Stimulated activated CD8-positive, alpha-beta memory T cell treated with anti-CD3 and anti-CD28 coated beads, Interleukin-15, amount 100 ng/mL, for 24 hours (primary cell): ENCODE measurements at places on chromosomes 13 and 19.

- DNase-seq = peak; percentile 41
Observed at GRCh38 chr19:49506575-49507105, 5.8 kb upstream of the FCGRT start.

- no peak for DNase-seq
Observed at GRCh38 chr13:50518131-50518530, 325.4 kb downstream of the DLEU7 start.

GRCh38 chr19:37654629-37655300 lies 500 bp downstream of the ZFP30 start:
- peak; percentile 0 for DNase-seq

DNA sequence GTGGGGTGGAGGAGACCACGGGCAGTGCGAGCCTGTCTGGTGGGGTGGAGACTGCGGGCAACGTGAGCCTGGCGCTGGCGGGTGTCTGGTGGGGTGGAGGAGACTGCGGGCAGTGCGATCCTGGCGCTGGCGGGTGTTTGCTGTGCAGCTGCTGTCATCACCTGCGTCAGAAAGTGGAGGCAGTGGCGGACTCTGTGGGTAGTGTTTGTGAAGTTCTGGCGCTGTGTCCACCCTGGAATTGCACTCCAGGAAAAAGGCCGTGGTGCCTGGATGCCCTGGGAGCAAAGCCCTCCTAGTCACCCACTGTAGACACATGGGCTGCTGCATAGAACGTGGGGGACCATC lies 6.2 kb downstream of the TEX29 start:
- DNase-seq = no peak

DNA sequence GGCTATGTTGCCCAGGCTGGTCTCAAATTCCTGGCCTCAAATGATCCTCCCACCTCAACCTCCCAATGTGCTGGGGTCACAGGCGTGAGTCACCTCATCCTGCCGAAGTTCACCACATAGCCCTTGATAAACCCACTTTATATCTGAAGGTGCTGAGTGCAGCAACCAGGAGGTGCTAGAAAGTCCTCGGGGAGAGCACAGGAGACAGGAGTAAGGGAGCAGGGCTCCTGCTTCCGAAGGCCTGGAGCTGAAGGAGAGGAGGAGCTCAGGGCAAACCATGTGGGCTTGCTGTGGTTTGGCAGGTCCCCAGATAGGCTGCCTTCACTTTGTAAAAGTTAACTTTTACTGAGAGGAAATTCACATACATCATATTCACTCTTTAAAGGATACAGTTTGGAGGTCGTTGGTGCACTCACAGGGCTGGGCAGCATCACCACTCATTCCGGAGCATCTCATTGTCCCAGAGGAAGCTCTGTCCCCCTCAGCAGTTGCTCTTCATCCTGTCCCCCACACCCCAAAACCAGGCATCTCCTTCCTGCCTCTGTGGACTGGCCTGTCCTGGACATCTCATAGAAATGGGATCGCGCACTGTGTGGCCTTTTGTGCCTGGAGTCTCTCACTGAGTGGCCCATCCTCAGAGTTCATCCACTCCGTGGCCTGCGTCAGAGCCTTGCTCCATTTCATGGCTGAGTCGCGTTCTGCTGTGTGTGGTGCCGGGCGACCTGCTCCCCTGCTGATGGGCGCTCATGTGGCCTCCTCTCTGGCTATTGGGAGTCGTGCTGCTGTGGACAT lies 49.5 kb downstream of the KDM4B start:
- DNase-seq = no peak

GRCh38 chr13:54852831-54853230 lies 1824.2 kb downstream of the OLFM4 start:
- no peak for DNase-seq

GRCh38 chr13:108902405-108903155 lies 273.2 kb downstream of the MYO16 start:
- DNase-seq = no peak

DNA sequence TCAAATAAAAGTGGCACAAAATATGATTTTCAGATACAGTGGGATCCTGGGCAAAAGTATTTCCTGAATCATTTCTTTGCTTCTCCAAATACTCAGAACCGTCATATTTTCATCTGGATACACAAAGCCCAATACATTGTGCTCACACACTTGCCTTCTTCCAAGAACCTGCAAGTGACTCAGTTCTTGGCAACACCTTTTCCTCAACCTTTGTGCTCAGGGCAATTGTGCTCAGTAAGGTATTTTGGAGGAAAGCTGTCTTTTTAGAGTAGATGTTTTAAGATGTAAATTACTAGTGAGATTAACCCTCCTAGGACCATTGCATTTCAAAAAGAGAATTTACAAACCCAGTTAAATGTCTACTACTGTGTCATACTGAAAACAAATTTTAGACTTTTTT lies 233.5 kb downstream of the EFNB2 start:
- no peak for DNase-seq

GRCh38 chr19:34104557-34104956 lies 67.7 kb upstream of the LSM14A start:
- no peak for DNase-seq

GRCh38 chr13:59635589-59635988 lies 528.1 kb downstream of the DIAPH3 start:
- no peak for DNase-seq

DNA sequence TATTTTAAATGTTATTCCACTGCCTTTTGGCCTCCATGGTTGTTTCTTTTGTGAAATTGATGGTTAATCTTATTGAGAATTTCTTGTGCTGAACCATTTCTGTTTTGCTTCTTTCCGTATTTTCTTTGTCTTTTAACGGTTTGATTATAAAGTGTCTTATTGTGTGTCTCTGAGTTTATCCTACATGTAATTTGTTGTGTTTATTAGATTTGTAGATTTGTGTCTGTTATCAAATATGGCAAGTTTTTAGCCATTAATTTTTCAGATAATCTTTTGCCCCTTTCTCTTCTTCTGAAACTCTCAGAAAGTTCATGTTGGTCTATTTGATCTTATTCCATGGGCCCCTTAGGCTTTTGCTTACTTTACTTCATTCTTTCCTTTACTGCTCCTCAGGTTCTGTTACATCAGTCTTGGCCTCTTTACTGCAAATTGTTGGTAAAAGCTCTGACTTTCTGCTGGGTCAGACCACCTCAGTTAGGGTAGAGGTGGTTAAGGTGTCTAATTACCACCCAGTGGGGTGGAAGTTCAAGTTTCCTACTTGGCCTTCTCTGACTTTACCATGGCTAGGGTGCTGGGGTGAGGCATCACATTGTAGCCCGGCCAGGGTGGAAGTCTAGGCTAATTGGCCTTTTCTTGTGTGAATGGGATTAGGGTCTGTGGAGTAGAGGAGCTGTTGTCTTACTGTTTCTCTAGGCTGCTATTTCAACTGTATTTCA lies 58.3 kb downstream of the ZMYM2 start:
- DNase-seq = no peak

- DNase-seq = no peak
Observed at GRCh38 chr19:34220472-34221063, 33.8 kb upstream of the GARRE1 start.

- DNase-seq = no peak
Observed at GRCh38 chr13:39414339-39414738, 188.7 kb downstream of the LHFPL6 start.

DNA sequence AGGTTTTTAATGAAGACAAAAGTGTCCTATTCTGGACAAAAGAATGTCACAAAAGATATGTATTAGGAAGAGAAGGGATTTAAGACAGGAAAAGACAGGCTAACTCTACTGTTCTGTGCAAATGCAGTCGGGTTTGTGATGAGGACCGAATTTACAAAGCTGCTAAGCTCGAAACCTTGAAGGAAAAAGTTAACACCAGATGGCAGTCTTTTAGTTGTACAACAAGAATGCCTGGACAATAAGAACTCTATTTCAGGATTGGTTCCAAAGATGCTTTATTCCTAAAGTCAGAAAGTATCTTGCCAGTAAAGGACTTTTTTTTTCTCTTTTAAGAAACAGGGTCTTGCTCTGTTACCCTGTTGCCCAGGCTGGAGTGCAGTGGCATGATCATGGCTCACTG lies 51.1 kb downstream of the HS6ST3 start:
- no peak for DNase-seq

DNA sequence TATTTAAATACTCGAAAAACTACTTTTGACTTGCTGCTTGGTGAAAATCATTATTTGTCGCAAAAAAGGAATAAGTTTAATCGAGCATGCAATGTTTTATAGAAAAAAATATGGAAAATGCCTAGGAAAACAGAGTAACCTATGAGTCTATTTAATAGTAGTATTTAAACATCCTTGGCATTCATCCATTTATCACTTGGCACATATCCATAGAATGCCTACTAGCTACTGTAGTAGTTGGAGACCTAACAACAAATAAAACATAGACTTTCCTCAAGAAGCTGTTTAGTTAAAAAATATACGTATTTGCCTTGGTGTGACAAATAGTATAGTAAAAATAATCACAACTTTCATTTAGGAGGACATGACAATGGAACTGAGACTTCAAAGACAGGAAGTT lies 302.1 kb downstream of the DIAPH3 start:
- no peak for DNase-seq

DNA sequence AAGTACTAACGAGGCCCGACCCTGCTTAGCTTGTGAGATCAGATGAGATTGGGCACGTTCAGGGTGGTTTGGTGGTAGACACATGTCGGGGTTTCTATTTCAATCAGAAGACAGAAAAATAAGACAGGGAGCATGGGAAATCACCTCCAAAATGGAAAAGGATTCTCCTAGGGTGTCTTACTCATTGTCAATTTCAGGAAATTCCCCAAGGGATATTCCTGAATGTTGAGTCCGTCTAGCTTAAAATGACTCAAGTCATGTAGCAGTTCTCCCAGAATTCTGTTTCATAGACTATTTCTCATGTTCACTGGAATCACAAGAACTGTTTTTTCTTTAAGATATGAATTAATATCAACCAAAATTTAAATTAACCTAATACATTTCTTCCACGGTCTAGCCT lies 380.1 kb downstream of the EFNB2 start:
- DNase-seq = no peak

DNA sequence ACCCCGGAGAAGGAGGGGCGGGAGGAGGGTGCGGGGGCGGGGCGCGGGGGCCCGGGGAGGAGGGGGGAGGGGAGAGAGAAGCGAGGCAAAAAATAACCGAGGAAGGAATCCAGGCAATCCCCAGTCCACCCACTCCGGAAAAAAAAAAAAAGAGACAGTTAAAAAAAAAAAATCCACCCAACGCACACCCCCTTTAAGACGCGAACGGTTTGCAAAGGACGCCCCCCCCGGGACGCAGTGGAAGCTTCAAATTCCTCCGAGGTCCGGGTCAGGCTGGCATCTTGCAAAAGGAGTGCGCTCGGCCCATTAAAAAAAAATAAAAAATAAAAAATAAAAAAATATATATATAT lies at the start of gene CACNA1A:
CACNA1A (minus strand) TSS at position 9 of the 350 bp plus-strand sequence. CDS start 255 bp downstream, outside the sequence.
- DNase-seq = no peak

DNA sequence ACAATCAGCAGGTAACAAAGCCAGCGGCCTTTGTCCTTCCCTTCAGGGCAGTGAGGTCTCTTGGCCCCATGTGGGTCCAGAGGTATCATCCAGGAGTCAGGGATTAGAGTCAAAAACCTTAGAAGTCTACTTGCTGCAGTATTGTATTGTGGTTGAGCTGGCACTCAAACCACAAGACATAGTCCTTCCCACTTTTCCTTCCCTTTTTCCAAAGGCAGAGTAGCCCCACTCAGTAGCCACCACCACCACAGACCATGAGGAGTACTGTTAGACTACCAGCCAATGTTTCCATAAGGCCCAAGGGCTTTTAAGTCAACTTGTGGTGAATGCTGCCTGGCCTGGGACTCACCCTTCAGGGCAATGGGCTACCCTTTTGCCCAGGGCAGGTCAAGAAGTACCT lies 27.1 kb upstream of the CCNA1 start:
- no peak for DNase-seq

GRCh38 chr13:113860665-113861432 lies 3.0 kb downstream of the GAS6 start:
- DNase-seq = no peak

DNA sequence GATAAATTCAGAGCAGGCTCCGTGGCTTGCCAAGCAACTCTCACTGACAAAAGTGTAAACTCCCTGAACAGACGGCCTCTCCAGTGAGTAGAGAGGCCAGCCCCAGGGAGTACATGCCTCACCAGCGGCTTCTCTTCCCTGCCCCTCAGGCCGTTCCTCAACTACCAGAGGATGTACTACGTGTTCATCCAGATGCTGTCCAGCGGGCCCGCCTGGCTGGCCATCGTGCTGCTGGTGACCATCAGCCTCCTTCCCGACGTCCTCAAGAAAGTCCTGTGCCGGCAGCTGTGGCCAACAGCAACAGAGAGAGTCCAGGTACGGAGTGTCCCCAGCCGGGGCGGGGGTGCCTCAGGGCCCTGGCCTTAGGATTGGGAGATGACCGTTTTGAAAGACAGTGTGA lies 93.4 kb upstream of the MCF2L start:
- DNase-seq = no peak

GRCh38 chr13:59112221-59112718 lies 1051.5 kb downstream of the DIAPH3 start:
- DNase-seq = no peak

GRCh38 chr13:108087810-108088209 lies 127.5 kb downstream of the LIG4 start:
- no peak for DNase-seq

- DNase-seq = no peak
Observed at GRCh38 chr13:79749984-79750551, 269.1 kb downstream of the NDFIP2 start.

GRCh38 chr13:33322543-33322809 lies 36.9 kb upstream of the STARD13 start:
- no peak for DNase-seq

DNA sequence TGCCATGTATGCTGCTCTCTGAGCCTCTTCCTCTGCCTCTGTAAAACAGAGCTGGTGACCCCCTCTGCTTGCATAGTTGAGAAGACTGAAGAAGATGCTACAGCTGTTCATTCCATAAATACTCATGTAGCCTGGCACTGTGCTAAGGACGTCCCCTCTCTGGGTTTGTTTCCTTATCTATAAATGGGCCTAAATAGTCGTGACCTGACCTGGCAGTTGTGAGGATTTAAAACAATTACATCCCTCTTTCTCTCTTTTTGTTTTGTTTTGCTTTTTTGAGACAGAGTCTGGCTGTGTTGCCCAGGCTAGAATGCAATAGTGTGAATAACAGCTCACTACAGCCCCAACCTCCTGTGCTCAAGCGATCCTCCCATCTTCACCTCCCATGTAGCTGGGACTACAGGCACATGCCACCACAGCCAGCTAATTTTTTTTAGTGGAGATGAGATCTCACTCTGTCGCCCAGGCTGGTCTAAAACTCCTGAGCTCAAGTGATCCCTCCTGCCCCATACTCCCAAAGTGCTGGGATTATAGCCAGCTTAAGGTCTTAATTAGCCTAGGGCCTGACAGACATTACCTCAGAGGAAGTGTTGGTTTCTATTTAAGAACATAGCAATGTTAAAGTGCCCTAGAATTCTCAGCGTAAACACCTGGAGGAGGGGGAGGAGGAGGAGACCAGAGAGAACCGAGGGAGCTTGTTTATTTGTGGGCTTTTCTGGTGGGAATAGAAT lies 4.6 kb downstream of the WDR62 start:
- DNase-seq = no peak
